ENCODE measurements at places on chromosomes 3 and 15. TPM values are rescaled to one million over a fixed set of nuclear protein-coding genes. Genes with fewer than 3 reads are reported as not detected.

GRCh38 chr3:159923956-159924355 is 64.7 kb upstream of the IL12A start:
- H3K4me1 ChIP-seq: no peaks in the 10 kb centered on the region
- DNase-seq: no peak
- no peak overlapping the region for H3K27ac ChIP-seq
- no peaks in the 10 kb centered on the region for H3K27me3 ChIP-seq

DNA sequence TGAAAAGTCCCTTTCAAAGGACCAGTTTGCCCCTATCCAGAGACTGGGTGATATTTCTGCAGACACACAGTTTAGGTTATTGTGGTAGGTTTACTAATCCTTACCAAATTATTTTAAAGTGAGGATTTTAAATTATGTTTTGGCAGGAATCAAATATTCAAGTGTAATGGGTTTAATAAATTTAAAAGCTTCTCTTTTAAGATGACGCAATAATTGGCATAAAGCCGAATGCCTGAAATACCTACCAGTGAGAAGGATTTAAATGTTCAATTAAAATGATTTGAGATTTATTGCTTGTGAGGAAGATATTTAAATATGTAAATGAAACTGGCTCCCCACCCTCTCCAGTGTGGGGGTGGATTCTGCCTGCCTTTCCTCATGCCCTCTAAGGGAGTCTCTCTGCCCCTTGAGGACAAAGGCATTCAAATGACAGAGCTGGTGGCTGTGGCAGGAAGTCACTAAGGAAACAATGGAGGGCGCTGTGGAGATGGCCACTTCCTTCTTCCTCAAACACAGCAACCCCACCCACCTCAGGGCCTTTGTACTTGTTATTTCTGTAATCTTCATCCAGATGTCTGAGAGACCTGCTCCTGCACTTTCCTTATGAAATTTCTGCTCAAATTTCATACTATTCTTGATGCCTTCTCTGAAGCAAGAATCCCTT is 131.7 kb downstream of the TNIK start:
- peaks cover 31% of the 10 kb centered on the region for H3K4me1 ChIP-seq
- no peak for DNase-seq
- H3K27ac ChIP-seq: peak overlapping the region; percentile 24
- H3K36me3 ChIP-seq: no peaks in the 10 kb centered on the region

Gene LRRC2
- 152 TPM for total RNA-seq

- no peaks in the 10 kb centered on the region for H3K27me3 ChIP-seq
- no peak for DNase-seq
- peaks cover 7% of the 10 kb centered on the region for H3K4me1 ChIP-seq
- no peak overlapping the region for H3K4me3 ChIP-seq
Observed at GRCh38 chr3:122691195-122691594, 10.6 kb downstream of the PARP14 start.

GRCh38 chr3:12440927-12441714 is 43.2 kb upstream of the TSEN2 start:
- peaks cover 26% of the 10 kb centered on the region for H3K4me1 ChIP-seq
- peak; percentile 84 for DNase-seq
- no peaks in the 10 kb centered on the region for H3K36me3 ChIP-seq
- H3K27ac ChIP-seq: no peak overlapping the region
- no peak overlapping the region for H3K4me3 ChIP-seq
- no peaks in the 10 kb centered on the region for H3K27me3 ChIP-seq

- peaks cover 92% of the 10 kb centered on the region for H3K36me3 ChIP-seq
- H3K27me3 ChIP-seq: no peaks in the 10 kb centered on the region
- H3K4me3 ChIP-seq: no peak overlapping the region
Observed at GRCh38 chr3:127028781-127029657, 46.1 kb downstream of the PLXNA1 start.

GRCh38 chr15:72809329-72809728 is 25.8 kb upstream of the ADPGK start:
- H3K4me3 ChIP-seq: no peak overlapping the region
- no peak for DNase-seq
- no peaks in the 10 kb centered on the region for H3K4me1 ChIP-seq
- no peak overlapping the region for H3K27ac ChIP-seq

DNA sequence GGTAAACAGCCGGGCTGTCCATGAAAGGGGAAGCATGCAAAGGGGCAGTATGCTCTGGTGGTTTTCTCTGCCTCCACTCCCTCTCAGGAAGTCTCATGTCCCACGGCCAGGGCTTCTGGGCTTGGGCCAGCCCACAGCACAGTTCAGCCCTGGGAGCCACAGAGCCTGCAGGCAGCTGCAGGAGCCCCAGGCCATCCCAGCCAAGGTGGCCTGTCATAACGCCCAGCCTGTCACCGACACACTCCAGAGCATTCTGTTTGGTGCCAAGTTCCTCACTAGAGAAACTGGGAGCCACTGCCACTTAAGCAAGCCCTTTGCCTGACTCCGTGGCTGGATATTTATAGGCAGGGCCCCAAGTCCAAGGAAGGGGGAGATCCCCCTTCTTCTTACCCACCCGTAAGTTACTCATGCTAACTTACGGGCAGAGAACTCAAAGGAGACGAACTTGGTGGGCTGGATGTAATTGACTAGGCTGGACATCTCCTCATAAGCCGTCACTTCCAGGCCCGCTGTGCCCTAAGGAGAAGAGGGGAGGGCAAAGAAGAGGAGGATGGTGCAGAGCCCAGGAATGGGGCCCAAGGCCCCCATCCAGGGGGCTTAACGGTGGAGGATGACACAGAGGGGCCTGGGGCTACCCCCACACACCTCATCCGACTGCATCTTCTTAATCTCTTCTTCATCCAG is 11.7 kb downstream of the PLCB2 start:
- peak; percentile 77 for DNase-seq
- H3K27me3 ChIP-seq: no peaks in the 10 kb centered on the region
- no peak overlapping the region for H3K27ac ChIP-seq
- no peaks in the 10 kb centered on the region for H3K36me3 ChIP-seq
- no peak overlapping the region for H3K4me3 ChIP-seq
- peaks cover 30% of the 10 kb centered on the region for H3K4me1 ChIP-seq

DNA sequence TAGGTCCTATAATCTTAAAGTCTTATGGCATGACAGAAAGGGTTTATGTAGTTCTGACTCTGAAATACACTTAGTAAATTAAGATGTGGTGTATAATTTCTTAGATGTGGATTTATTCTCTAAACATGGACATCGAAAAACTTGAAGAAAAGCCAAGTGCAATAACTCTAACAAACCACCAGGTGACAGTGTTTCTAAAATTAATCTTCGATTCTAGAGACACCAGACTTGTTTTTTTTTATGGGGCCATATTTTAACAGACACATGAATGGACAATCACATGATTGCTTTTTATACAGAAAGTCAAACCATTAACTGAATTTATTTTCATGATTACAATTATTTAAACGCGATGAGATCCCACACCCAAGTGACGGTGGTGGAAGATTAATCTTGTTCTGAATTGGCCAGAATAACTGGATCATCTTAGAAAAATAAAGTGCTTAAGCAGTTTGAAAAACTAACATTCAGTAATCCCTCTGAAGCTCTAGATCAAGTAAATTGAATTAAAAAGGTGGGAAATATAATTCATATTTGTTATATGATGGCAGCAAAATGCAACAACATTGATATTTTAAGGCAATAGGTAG is 305.1 kb downstream of the LSAMP start:
- no peaks in the 10 kb centered on the region for H3K4me1 ChIP-seq
- no peaks in the 10 kb centered on the region for H3K27me3 ChIP-seq
- H3K4me3 ChIP-seq: no peak overlapping the region

DNA sequence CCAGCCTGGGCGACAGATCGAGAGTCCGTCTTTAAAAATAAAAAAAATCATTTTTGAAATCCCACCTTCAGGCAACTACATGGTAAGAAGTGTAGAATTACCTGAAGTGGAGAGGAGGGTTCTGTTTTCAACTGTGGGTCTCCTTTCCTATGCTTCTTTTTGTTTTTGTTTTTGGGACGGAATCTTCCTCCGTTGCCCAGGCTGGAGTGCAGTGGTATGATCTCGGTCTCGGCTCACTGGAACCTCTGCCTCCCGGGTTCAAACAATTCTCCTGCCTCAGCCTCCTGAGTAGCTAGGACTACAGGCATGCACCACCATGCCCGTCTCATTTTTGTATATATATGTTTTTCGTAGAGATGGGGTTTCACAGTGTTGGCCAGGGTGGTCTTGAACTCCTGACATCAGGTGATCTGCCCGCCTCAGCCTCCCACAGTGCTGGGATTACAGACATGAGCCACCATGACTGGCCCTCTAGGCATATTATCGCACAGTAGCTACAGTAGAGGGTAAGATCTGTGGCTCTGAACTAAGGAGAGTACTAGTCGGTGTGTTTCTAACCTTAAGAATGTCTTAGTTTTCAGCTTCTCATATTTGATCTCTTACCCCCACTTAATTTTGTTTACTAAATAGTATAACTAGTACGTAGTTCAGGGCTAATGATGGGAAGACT is 8.5 kb downstream of the EBLN2 start:
- H3K4me3 ChIP-seq: no peak overlapping the region
- DNase-seq: no peak
- no peak overlapping the region for H3K27ac ChIP-seq

Gene TXNRD3
- total RNA-seq: 5.1 TPM

DNA sequence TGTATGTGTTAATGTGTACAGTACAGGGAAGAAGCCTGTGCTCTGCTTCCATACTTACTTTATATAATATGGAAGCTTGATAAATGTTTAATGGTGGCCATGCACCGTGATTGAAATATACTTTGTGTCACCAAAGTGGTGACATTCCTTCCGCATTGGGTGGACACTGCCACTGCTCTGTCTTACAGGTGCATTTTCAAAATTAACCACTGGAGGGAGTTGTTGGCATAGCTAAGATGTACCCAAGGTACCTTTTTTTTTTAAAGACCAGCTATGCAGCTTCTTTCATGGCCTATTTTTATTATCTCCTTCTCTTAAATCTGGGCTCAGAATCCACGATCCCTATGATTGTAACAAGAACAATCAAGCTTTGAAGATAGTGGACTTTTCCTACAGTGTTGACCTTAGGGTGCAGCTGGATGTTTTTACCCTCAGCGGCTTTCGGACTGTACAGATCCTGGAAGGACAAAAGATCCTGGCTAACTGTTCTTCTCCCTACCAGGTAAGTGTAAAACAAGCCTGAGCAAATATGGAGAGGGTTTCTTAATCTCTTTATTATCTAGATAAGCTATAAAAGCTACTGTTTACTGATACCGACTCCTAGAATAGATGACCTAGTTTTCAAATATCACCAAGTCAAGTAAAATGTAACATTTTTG is 21.6 kb upstream of the PAK6 start:
- H3K27me3 ChIP-seq: no peaks in the 10 kb centered on the region
- no peak overlapping the region for H3K4me3 ChIP-seq
- peak; percentile 67 for DNase-seq

Measured in heart right ventricle (tissue), 16 donors.